ENCODE measurements at places on chromosomes 16 and 17.

- DNase-seq: no peak
Observed at GRCh38 chr17:30219833-30220232, 15.7 kb downstream of the SLC6A4 start.

- no peak for DNase-seq
Observed at GRCh38 chr17:34728771-34729310, 149.5 kb downstream of the TMEM132E start.

GRCh38 chr16:56896244-56896643, 31.2 kb downstream of the SLC12A3 start:
- DNase-seq: no peak

DNA sequence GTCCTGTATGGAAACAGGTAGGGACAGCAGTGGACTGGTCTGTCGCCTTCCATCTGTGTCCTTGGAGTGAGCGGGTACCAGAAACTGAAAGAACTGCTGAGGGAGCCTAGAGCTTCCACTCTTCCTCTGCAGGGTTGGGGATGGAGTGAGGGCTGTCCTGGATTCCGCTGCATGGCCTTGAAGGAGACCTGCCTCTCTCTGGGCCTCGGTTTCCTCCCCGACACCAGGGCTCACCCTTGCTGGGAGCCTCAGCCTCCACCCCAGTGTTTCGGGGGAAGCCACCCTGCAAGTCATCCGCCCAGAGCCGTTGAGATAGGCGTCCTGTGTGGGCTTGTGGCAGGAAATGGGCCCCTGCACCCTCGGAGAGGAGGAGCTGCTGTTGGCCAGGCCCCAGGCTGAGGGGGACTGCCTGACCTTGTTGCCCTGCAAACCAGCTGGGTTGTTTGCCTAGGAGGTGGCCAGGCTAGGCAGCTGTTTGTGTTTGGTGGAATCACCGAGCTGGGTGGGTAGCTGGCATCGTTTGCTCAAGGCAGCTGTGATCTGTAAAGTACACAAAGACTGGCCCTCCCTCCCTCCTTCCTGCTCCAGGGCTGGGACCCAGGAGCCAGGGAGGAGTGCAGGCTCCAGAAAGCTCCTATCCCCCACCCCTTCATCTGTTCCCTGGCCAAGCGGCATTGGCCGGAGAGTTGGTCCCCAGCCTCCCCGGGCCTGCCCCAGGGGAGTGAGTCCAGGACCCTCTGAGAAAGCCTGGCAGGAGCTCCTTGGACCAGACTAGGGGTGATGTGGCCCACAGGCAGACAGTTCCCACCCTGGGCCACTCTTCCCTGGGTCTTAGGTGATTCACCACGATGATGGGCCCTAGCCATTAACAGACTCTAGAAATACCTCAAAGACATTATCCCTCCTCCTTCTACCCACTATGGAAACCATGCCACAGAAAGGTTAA, 1.3 kb downstream of the RAB37 start:
- DNase-seq: peak; percentile 78

- DNase-seq: no peak
Observed at GRCh38 chr16:81767987-81768592, 11.0 kb upstream of the PLCG2 start.

DNA sequence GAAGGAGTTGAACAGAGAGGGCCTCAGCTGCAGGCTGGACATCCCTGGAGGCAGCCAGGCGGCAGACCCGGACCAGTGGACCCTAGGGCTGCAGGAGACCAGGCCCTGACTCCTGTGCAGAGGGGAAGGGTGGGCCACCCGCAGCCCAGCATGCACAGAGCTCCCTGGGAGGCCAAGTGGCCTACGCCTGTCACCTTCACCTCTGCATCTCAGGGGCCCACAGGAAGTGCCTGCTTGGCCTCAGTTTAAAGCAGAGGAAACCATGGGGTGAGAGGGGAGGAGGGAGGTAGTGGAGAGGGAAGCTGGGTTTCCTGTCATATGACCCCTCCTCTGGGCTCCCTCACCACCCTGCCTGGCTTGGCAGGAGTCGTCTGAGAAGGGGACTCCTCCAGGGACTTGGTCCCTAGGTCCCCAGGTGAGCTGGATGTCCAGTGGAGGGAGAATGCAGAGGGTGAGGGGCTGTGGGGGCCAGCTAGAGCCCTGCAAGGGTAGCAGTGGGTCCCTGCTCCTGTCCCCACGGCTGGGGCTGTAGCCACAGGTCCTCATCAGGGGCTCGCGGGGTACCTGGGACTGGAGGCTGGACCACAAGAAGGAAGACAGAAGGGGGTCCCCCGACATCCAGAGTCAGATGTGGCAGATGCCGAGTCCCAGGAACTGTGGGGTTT, at the start of gene TMC8:
TSS of gene TMC8 (plus strand) at position 335 of the 665 bp plus-strand sequence. CDS start 818 bp downstream, outside the sequence.
- DNase-seq: peak; percentile 55

GRCh38 chr17:30720013-30720471, 104.5 kb downstream of the CRLF3 start:
- no peak for DNase-seq

GRCh38 chr16:763369-764183, 3.0 kb downstream of the MSLN start:
- DNase-seq: no peak

GRCh38 chr17:63444457-63444856, 1.6 kb downstream of the CYB561 start:
- DNase-seq: no peak

GRCh38 chr16:87842209-87842869, 27.0 kb downstream of the SLC7A5 start:
- no peak for DNase-seq

GRCh38 chr16:66652661-66653360, 43.7 kb downstream of the CMTM4 start:
- DNase-seq: no peak

GRCh38 chr16:53131050-53131362, 76.2 kb downstream of the CHD9 start:
- no peak for DNase-seq

- no peak for DNase-seq
Observed at GRCh38 chr16:2005646-2006045, 4.0 kb downstream of the ZNF598 start.

DNA sequence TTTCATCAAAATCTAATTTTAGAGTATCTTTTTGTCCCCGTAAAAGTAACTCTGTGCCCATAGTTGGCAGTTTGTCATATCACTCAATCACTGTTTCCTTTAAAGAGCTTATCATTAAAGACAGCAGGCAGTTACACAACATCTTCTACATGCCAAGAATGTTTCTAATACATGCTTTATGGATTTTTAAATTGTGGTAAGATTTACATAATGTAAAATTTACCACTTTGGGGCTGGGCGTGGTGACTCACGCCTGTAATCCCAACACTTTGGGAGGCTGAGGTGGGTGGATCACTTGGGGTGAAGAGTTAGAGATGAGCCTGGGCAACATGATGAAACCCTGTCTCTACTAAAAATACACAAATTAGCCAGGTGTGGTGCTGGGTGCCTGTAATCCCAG, 687.2 kb downstream of the WWOX start:
- DNase-seq: no peak

GRCh38 chr16:63066552-63066951, 1030.3 kb upstream of the CDH8 start:
- DNase-seq: no peak

DNA sequence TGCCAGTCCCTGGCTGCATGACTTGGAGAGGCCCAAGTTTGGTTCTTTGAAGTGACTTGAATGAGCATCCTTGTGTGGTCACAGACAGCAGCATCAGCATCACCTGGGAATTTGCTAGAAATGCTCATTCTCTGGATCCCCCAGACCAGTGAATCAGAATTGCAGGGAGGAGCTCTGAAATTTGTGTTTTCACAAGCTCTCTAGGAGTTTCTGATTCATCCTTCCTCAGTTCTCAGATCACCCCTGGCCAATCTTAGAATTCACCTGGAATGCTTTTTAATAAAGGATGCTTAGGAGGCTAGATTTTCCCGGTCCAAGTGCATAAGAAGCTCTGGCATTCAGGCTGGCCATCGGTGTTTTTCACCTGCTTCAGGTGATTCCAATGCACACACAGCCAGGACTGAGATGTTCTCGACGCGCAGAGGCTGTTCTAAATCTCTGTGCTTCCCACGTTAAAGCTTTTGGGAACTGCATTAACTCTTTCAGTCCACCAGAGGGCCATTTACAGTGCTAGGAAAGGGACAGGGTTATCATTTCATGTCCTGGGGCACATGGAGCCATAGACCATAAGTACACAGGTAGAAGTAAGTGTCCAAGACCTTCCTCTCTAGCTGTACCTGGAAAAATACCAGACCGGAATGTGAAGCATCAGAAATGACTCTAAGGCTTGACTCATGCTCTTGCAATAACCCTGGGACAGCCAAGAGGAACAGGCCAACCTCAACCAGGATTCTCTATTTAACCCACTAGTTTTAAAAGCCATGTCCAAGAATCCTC, 85.7 kb upstream of the XYLT1 start:
- DNase-seq: peak; percentile 10

DNA sequence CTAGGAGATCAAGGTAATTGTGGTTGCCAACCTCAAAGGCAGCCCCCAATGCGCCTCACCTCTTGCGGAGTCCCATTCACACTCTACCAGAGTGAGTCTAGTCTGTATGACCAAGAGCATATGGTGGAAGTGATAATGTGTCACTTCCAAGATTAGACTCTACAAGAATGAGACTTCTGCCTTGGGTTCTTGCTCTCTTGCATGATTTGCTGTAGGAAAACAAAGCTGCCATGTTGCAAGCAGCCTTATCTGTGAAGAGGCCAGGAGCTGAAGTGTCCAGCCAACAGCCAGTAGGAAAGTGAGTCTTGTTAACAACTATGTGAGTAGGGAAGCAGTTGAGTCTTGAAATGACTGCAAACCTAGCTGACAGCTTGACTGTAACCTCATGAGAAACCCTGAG, 3.4 kb downstream of the TERF2 start:
- no peak for DNase-seq

DNA sequence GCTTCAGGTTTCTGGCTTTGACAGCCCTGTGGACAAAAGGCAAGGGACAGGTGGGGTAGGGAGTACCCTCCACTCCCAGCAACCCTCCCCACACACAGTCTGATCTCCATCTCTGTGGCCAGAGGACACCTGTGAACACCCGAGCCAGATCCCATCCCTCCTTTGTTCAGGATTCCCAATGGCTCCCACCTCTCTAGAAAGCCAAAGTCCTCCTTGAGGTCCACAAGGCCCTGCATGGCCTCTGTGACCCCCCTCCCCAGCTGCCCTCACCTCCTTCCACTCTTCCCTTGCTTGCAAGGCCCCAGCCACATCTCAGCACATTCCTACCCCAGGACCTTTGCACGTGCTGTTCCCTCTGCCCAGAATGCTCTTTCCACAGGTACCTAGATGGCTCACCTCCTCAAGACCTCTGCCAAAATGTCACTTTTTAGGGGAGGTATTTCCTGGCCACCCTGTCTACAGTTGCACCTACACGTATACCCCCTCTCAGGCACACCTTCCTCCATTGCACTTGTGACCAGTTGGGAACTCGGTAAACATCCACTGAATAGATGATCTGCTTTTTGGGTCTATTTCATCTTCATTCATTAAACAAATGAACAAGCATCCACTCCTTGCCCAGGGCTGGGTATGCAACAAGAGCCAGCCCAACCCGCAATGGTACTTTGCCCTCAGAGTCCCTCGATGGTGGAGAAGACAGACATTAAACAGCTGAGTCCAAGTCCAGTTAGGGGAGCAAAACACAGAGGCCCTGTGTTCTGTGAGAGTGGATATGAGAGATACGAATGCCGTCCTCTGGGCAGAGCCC, 107.0 kb downstream of the CRLF3 start:
- no peak for DNase-seq

DNA sequence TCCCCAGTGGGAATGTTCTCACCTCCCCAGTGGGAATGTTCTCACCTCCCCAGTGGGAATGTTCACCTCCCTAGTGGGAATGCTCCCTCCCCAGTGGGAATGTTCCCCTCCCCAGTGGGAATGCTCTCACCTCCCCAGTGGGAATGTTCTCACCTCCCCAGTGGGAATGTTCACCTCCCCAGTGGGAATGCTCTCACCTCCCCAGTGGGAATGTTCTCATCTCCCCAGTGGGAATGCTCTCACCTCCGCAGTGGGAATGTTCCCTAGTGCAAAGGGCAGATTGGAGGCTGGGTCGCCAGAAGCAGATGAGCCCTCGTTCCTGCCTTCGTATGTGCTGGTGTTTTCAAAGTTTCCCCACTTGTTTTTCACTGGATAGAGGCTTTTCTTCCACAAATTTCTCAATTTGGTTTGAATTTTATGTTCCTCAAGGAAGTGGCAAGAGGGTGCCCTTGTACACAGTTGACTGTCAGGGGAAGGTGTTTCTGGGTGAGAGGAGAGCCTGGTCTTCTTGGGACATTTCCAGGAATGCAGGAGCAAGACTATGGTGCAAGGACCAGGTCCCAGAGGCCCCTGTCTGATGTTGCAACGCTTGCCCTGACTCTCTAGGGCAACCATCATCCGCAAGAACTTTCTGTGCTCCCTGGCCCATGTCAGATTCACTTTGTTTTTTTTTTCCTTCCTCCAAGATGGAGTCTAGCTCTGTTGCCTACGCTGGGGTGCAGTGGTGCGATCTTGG, 34.0 kb downstream of the TRARG1 start:
- DNase-seq: no peak

DNA sequence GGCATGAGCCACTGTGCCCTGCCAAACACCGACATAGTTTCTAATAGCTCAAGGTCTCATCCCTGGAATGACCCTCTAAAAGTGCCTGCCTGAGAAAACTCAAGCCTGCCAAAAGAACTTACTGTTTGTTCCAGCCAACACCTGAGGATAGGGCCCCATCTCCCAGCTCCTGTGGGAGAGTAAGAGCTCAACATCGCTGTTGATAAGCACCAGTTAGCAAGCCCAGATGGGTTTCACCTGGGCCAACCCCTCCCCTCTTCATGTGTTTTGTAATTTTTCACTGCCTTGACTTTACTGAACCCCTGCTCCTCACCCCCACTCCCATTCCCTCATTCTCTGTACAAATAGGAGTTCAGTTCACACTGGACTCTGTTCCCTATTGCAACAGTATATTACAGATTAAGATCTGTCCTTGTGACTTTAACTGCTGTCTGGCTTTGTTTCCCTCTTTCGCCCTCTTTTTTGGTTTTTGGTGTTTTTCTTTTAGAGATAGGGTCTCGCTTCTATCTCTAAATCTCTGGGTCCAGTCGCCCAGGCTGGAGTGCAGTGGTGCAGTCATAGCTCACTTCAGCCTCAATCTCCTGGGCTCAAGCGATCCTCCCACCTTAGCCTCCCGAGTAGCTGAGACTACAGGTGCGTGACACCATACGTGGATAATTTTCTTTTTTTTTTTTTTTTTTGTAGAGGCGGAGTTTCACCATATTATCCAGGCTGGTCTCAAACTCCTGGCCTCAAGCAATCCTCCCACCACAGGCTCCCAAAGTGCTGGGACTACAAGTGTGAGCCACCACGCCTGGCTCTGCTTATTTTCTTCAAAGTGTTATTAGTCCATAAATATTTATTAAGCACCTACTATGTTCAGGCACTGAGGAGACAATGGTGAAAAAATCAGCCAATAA, 12.3 kb downstream of the NUPR1 start:
- DNase-seq: no peak

- peak; percentile 41 for DNase-seq
Observed at GRCh38 chr17:45384047-45384788, 48.5 kb downstream of the ARHGAP27 start.

GRCh38 chr17:63316100-63316499, 130.0 kb downstream of the CYB561 start:
- no peak for DNase-seq

- DNase-seq: no peak
Observed at GRCh38 chr17:32780721-32781120, 96.2 kb downstream of the MYO1D start.
